ENCODE measurements at places on chromosomes 16 and 17.

DNA sequence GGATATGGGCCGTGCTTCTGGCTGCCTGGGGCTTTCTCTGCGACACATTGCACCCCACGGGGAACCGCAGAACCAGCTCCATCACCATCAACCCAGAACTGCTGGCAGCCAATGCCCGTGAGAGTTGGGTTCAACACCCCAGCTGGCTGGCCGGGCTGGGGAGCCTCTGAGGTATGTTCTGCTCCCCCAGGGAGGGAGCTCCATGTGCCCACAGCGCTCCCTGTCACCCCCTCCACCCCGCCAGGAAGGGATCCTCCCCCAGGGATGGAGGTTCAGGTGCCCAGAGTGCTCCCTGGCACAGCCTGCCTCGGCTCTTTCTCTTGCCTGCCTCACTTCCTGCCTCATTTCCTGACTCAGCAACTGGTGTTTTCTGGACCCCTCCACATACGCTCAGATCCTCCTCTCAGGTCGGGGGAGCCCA is 24.2 kb upstream of the MPRIP start:
- DNase-seq: no peak

DNA sequence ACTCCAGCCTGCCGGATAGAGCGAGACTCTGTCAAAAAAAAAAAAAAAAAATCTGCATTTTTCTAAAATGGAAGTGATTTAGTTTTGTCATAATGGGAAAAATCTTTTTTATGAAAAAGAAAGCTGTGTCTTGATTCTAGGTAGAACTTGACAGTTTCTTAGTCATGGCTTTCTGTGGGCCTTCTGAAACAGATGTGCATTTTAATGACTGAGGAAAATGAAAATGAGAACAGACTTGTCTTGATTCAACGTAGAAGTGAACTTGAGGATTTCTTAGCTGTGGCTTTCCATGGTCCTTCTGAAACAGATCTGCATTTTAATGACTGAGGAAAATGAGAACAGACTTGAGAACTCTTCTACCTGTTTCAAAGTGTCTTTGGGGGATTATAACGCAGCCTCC is 171.7 kb downstream of the VPS53 start:
- no peak for DNase-seq

DNA sequence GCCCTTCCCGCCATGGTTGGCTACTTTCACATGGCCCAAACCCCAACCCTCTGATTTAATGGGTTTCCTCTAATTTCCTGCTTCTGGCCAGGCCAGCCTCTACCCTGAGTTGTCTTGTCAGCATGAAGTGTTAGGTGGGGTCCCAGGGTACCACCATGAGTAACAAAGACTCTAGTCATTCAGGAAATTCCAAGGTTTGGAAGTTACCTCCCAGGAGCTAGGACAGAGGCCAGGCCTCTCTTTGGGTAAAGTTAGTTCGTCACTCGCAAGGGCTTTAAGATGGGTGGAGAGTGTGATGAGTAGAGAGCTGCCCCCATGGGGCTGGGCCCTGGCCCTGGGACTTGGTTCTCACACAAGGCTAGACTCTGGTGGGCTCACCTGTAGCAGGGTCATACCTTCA is 54.6 kb downstream of the PLD6 start:
- DNase-seq: no peak

DNA sequence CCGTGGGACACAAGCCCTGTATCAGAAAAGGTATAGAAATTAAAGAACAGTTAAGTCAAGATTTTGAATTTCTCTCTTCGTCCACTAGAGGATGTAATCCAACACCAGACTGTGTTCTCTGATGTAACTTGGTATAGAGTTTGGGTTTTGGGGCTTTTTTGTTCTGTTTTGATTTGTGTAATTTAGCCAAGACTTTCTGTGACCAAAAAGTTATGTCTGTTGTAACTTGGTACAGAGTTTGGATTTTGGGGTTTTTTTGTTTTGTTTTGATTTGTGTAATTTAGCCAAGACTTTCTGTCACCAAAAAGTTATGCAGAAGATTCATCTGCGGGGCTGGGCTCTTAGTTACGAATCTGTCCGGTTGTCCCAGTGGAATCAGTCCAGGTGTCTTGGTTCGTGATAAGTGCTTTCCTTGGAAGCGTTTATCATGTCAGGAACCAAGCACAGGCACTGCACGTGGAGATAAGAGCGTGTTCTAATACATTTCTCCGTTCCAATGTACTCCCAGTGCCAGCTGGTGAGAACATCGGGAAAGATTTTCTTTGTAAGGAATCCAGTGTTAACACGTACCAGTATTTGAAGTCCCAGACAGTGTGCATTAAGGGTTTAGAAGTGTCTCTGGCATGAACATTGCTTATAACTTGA is 44.1 kb upstream of the SEC14L1 start:
- DNase-seq: peak; percentile 66

DNA sequence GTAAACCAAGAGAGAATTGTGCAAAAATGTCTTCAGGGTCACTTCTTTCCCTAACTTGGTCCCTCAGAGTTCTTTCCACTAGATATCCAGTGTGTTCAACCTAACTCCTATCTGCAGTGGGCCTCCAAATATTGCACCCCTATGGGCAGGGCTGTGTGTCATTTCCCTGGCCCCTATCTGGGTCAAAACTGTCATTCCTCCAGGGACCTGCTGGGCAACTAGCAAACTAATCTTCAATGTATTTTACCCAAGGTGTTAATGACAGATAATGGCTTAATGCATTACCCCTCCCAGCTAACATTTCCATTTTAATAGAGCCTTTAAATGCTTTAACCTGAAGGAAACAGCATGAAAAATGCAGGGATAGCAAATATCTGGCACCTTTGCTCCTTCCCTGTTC is 25.8 kb upstream of the SKAP1 start:
- no peak for DNase-seq

DNA sequence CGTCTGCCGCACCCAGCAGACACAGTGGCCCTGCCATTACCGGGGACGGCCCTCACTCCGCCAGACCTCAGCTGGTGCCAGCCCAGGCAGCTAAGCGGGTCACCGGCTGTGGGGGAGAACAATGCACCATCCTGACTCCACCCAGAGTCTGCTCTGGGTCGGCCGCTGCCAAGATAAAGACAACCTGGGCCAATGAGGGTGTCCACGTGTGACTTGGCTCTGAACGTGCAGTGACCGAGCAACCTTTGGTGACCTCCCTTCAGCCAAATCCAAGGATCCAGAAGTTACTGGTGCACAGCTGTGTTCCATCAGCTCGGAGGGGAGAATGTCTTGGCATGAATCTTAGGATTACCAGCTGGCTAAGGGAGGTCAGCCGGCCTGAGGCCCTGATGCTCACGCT is 155.9 kb downstream of the NTN1 start:
- DNase-seq: no peak

DNA sequence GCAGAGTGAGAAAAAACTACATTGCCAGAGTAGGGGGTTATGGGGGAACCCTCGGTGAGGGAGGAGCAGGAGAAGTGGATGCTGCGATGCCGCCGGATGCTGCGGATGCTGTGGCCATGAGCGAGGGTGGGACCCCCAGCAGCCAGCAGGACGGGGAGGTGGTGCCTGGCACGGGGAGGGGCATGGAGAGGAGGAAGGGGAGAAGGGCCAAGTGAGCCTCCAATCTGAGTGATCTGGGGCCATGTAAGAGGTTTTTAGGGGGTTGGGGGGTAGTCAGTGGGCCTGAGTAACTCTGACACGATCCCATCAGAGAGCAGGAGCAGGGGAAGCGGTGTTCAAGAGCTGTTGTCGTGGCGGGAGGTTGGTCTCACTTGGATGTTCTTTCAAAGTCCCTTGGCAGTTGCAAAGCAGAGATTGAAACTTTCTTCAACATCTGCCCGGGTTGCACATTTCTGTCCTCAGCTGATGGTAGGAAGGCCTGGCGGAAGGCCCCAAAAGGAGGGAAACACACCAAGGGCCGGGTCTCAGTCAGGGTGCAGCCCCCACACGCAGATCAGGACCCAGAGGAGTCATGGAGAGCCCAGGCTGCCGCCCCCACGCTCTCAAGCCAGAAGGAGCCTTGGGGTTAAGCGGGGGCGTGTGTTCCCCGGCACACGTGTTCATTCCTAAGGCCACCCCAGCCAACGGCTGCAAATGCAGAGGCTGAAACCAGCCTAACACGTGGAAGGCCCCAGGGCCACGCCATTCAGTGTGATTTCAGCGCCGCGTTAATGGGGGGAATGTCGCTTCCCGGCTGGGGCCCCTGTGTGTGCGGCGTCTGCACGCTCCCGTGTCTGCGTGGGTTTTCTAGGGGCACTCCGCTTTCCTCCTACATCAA is 81.7 kb downstream of the ZDHHC7 start:
- no peak for DNase-seq

DNA sequence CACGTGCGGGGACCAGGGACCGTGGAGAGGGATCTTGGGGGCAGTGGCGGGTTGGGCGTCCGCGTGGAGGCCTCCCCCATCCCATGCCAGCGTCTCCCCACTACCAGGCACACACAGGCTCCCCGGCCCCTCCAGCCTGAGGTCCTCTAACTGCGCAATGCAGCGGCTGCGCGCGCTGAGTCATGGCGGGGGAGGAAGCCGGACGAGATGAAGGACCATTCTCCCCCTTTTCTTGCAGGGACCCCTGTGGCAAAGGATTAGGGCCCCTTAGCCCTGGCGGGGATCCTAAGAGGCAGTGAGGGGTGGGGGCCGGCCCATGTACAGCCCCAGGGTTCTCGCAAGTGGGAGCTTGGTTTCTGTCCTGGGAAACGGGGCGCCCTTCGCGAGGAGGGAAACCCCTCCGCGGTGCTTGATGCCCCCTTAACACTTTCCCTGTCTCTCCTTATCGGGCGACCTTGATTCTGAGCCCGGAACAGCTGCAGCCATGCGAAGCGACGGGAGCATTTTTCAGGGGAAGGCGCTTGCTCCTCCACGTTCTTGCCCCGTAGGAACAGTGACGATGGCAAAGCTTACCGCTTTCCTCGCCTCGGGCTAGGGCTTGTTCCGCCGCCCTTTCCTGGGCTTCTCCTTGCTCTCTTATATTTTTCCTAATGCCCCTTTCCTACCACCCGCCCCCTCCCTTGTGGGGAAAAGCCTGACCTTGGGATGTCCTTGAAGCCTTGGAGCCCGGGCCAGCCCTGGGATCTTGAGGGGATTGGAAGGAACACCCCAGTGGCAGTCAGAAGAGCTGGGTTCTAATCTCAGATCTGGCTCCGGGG is 592 bp downstream of the ALDOA start:
- DNase-seq: no peak

DNA sequence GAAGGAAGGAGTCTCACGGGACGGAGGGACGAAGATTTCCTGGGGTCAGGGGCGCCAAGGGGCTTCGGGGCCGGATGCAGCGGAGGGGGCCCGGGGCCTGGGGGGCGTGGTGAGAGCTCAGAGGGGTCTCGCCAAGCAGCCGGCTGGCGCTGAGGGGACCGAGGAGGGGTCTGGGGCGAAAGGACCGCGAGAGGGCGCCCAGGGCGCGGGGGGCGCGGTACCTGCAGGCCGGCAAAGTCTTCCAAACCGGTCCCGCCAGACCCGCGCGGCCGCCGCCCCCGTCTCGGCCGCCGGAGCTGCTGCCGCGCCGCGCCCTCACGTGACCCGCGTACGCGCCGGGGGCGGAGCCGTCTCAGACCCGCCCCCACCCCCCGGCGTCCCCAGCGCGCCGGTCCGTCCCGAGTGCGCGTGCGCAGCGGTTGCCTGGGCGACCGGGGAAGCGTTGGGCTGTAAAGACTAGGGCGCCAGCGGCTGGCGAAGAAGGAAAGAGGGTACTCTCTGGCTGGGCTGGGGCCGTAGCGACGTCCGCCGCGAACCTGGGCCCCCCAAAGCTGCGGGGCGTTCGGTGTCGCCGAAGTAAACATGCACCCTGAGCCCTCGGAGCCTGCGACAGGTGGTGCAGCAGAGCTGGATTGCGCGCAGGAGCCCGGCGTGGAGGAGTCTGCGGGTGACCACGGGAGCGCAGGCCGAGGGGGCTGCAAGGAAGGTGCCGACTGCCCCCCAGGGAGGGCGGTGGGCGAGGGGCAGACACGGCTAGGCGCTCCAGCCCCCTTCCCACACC is at the start of the genes DNAAF1 and HSDL1:
Gene DNAAF1, plus strand, starts transcription at position 450 of the 781 bp plus-strand sequence. Its CDS starts 133 bp downstream, at position 583.
Gene HSDL1, minus strand, starts transcription at position 319 of the 781 bp plus-strand sequence. CDS start 13,856 bp downstream, outside the sequence.
- peak; percentile 95 for DNase-seq

GRCh38 chr16:48366165-48367093 is 18.8 kb downstream of the SIAH1 start:
- DNase-seq: peak; percentile 86

GRCh38 chr17:58728798-58729197 is 26.9 kb upstream of the PPM1E start:
- DNase-seq: no peak

GRCh38 chr16:1947369-1947670 is 4.3 kb upstream of the MSRB1 start:
- no peak for DNase-seq

DNA sequence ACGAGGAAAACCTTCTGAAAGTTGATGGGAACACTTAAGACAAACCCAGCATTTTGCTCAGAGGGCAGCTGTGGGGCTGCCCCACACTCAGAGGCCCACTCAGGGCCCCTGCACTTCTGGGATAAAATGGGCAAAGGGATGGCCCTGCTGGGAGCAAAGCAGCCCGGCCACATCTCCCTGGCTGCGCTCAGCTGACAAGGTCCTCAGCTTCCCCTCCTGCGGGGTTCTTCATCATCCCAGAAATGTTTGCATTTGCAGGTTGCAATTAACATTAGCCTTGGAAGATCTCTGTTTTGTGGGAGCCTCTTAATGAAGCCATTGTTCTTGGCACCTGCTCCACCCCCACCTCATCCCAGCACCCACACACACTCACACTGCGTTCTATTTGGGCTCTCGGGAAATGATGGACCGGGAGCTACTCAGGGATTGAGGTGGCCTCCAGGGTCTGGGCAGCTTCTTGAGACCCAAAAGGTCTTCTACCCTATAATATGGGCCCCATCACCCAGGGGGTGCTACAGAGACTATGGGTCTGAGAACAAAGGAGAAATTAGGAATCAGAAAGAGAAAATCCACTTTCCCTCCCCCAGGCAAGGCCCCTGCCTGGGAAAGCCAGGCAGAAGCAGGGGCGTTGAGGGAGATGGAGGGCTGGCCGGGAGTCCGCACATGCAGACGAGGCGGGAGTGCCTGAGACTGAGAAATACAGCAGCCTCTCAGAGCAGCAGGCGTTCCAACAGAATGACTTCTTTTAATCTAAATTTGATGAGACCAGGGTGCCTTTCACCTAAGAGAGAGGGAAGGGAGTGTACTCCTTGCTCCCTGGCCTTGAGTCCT is 53.7 kb upstream of the RPL38 start:
- no peak for DNase-seq

DNA sequence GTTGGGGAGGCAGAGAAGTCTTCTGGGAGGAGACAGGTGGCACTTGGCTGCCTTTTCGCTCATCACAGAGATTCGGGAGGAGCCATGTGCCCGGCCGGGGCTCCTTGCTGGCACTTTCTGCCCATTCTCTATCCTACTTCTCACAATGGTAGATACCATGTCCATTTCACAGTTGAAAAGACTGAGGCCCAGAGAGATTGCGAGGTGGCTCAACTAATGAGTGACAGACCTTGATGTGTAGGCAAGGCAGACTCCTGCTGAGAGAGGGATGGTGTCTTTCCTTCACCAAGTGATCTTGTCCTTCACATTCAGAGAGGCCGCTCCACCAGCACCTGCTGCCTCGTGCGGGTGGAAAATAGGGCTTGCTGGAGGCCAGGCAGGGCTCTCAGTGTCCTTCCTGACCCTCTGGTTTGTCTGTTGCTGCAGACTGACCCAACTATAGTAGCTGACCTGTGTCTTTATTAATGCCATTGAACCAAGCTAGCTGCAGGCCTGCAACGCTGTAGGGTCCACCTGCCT is 42.1 kb downstream of the MPRIP start:
- no peak for DNase-seq
